Activated T-cell treated with anti-CD3 and anti-CD28 coated beads, Interleukin-2, amount 50 U/mL, for 24 hours (primary cell): ENCODE measurements at places on chromosomes 4 and X.

GRCh38 chr4:148261848-148262247 is 180.4 kb downstream of the NR3C2 start:
- DNase-seq: no peak
- peaks cover 24% of the 10 kb centered on the region for H3K4me1 ChIP-seq
- H3K4me3 ChIP-seq: no peak overlapping the region
- peaks cover 22% of the 10 kb centered on the region for H3K36me3 ChIP-seq
- H3K27me3 ChIP-seq: no peaks in the 10 kb centered on the region

- peaks cover 17% of the 10 kb centered on the region for H3K4me1 ChIP-seq
- H3K27ac ChIP-seq: no peak overlapping the region
- no peak for DNase-seq
- no peaks in the 10 kb centered on the region for H3K27me3 ChIP-seq
- no peak overlapping the region for H3K4me3 ChIP-seq
These were observed 82.4 kb upstream of the RBPJ start for GRCh38 chr4:26238426-26238777.

DNA sequence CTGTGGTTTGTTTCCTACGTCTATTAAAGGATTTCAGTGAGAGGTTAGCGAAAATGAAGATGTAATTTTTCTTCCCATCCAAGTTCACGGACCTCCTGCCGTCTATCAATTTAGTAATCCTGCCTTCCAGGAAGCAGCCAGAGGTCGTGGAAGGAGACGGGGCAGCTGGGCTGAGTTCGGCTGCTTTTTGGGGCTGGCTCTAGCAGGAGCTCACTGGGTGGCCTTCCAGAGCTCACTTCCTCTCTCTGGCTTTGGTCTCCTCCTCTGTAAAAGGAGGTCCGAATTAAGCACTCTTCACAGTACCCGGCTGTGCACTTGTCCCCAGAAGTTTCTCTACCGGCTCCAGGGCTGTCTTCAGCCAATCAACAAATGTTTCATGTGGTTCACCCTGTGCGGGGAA is 295.4 kb downstream of the BCOR start:
- H3K36me3 ChIP-seq: no peaks in the 10 kb centered on the region
- H3K4me1 ChIP-seq: peaks cover 20% of the 10 kb centered on the region
- H3K27me3 ChIP-seq: peaks cover 26% of the 10 kb centered on the region
- H3K27ac ChIP-seq: no peak overlapping the region

DNA sequence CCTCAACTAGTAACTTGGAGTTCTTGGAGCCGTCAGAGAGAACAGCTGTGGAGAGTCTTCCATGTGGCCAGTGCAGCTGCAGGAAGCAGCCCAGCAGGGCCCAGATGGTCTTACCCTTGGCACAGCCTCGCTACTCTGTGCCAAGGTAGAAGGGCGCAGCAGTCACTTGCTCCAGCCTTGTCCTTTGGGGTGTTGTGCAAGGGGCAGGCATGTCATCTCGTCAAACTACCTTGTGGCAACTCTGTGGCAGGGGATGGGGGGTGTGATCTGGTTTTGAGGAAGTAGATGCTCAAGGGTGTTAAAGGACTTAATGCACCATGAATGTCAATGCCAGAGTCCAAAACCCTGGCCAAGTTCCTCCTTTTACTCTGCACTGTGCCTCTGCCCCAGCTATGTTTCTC is 34.2 kb upstream of the TBC1D14 start:
- H3K27ac ChIP-seq: no peak overlapping the region
- H3K4me3 ChIP-seq: no peak overlapping the region
- peaks cover 86% of the 10 kb centered on the region for H3K36me3 ChIP-seq

DNA sequence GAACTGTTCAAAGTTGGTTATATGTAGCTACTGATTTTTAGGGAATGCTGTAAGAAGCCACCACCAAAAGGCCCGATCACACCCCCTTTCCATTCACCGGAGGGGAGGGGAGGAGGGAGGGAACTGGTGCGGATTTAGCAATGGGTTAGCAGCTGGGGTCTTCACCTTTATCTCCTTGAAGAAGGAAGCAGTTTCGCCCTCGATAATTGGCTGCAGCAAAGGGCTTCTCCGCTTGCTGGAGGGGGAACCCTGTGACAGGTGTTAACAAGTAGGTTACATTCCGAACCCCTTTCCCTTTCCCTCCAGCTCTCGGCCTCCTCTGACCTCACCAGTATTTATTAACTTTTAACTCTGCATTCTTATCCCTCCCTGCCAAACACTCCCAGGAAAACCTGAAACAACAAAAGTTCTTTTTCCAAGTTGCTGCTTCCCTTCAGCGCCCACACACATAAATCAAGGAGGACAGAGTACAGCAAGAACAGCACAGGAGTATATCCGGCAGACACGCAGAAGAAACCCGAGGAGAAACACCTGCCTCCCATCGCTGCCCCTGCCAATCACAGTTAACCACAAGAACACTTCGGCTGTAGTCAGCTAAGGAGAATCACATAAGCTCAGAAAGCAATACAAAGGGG is 39.8 kb upstream of the NAP1L5 start:
- DNase-seq: peak; percentile 36
- H3K4me1 ChIP-seq: peaks cover 23% of the 10 kb centered on the region
- H3K27me3 ChIP-seq: no peaks in the 10 kb centered on the region

GRCh38 chr4:94284889-94285288 is 57.7 kb downstream of the HPGDS start:
- no peak overlapping the region for H3K4me3 ChIP-seq
- DNase-seq: no peak
- no peak overlapping the region for H3K27ac ChIP-seq
- peaks cover 82% of the 10 kb centered on the region for H3K36me3 ChIP-seq
- H3K27me3 ChIP-seq: no peaks in the 10 kb centered on the region
- no peaks in the 10 kb centered on the region for H3K4me1 ChIP-seq

DNA sequence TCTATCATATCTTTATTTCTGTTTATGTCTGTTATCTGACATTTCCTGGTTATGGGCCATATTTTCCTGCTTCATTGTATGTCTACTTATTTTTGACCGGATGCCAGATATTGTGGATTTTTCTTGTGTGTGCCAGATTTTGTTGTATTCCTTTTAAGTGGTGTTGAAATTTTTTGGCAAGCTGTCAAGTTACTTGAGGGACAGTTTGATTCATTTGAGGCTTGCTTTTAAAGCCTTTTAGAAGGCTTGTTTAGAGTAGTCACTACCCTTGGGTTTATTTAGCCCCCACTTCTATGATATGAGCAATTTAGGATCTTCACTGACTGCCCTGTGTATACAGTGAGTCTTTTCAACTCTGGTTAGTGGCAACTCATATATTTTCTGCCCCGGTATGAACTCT is 29.2 kb upstream of the NPY2R start:
- no peaks in the 10 kb centered on the region for H3K27me3 ChIP-seq
- H3K27ac ChIP-seq: no peak overlapping the region
- no peaks in the 10 kb centered on the region for H3K4me1 ChIP-seq
- H3K4me3 ChIP-seq: no peak overlapping the region
- no peaks in the 10 kb centered on the region for H3K36me3 ChIP-seq
- DNase-seq: no peak

DNA sequence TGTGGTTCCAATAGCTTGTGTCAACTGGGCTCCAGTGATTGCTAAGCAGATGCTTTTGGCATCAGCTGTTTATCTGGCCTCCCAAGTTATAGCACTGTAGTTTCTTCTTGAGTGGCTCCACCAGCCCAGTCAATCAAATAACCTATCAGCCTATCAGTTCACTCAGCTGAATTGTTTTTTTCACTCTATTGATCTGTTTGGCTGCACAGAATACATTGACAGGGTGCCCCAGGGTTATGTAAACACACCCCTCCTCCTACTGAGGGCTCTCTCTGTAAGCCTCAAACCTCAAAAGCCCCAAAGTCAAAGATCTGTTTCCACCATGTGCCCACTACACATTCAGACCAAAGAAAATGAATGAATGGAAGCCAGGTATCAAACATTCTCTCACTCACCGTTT is 214.0 kb downstream of the HS6ST2 start:
- H3K4me1 ChIP-seq: peaks cover 11% of the 10 kb centered on the region
- no peak for DNase-seq
- H3K4me3 ChIP-seq: no peak overlapping the region
- H3K36me3 ChIP-seq: no peaks in the 10 kb centered on the region

DNA sequence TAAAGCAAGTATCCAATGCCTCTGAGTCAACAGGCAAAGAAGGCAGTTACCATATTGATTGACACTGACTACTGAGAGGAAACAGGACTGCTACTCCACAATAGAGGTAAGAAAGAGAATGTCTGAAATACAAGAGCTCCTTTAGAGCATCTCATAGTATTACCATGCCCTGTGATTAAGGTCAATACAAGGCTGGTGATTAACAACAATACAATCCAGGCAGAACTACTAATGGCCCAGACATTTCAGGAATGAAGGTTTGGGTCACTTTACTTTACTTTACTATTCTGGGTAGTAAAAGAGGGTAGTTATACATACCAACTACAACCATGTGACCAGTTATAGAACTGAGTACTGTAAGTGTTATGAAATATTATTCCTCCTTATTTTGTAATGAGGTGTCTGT is 44.5 kb downstream of the BRWD3 start:
- DNase-seq: no peak
- no peak overlapping the region for H3K4me3 ChIP-seq
- peaks cover 30% of the 10 kb centered on the region for H3K27me3 ChIP-seq
- peaks cover 36% of the 10 kb centered on the region for H3K4me1 ChIP-seq
- no peak overlapping the region for H3K27ac ChIP-seq

- no peak for DNase-seq
- no peaks in the 10 kb centered on the region for H3K36me3 ChIP-seq
- H3K4me3 ChIP-seq: no peak overlapping the region
- no peaks in the 10 kb centered on the region for H3K4me1 ChIP-seq
These were observed 42.0 kb downstream of the CBLL2 start for GRCh38 chrX:22314692-22315091.

DNA sequence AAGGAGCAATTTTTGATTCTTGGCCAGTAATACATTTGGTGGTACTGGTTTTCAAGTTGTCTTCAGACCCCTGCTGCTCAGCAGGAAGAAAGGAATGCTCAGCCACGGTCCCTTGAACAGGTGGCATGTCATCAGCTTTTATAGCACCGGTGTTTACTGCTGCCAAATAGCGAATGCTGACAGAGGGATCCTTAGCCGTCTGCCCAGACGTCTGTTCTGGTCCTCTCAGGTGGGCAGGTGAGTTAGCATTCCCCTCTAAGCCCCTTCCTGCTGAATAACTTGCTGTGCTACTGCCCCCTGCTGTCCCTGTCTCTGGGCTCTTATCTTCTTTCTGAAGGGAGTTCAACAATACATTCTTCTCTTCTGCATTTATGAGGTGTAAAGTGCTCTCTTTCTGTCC is 28.4 kb downstream of the BOD1L1 start:
- no peak overlapping the region for H3K27ac ChIP-seq
- H3K4me1 ChIP-seq: no peaks in the 10 kb centered on the region
- no peak overlapping the region for H3K4me3 ChIP-seq
- no peaks in the 10 kb centered on the region for H3K27me3 ChIP-seq

DNA sequence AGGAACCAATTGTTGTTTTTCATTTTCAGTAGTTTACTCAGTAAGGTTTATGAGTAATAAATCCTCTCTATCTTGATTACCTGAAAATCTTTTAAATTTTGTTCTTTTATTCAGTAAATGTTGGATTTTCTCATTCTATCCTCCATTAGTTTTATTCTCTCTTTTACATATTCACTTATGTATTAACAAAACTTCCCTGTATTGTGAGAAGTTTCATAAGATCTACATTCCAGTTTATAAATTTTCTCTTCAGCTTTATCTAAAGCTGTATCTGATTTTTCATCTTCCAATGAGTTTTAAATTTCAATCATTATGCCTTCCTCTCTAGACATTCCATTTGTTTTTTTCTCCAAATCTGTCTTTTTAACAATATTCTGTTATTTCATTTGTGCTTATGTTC is 310.2 kb downstream of the UNC5C start:
- H3K36me3 ChIP-seq: no peaks in the 10 kb centered on the region
- H3K27me3 ChIP-seq: no peaks in the 10 kb centered on the region
- no peak overlapping the region for H3K4me3 ChIP-seq
- no peaks in the 10 kb centered on the region for H3K4me1 ChIP-seq

DNA sequence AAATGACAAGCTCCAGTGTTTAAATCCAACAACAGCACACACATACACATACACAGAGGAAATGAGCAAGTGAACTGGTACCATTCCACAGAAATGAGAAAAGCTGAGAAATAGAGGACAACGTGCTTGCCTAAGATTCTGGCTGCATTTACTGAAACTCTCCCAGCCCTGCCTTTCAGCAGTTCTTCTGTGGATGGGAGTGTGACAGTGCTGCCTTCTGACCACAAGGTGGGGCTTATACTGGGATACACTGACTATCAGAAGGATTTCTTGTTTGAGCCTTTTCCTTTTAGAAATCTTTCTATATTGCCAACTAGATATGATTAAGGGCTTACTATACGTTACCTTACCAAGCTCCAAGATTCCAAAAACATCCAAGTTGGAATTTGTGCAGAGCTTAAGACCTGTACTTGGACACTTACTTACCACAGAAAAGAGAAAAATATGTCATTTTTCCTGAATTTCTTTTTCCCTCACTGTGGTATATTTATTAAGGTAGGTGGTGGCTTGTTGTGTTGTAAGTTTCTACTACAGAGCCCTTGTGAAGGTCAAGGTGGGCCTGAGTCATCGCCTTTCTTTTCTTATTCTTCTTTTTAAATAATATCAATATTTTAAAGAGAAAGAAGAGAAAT is 10.7 kb upstream of the CXCL8 start:
- H3K4me3 ChIP-seq: no peak overlapping the region
- H3K4me1 ChIP-seq: no peaks in the 10 kb centered on the region
- H3K27ac ChIP-seq: no peak overlapping the region

GRCh38 chr4:153234885-153235284 is 30.6 kb downstream of the TRIM2 start:
- H3K27ac ChIP-seq: no peak overlapping the region
- DNase-seq: no peak
- H3K27me3 ChIP-seq: no peaks in the 10 kb centered on the region
- H3K4me1 ChIP-seq: peaks cover 27% of the 10 kb centered on the region
- no peak overlapping the region for H3K4me3 ChIP-seq

DNA sequence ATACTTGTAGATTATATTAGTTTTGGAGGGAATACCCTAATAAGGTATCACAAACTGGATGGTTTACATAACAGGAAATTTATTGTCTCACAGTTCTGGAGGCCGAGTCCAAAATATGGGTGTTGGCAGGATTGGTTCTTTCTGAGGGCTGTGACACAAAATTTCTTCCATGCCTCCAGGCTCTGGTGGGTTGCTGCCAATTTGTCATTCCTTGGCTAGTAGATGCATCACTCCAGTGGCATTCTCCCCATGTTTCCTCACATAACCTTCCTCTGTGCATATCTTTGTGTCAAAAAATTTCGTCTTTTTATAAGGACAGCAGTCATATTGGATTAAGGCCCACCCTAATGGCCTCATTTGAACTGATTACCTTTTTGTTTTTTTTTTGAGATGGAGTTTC is 49.3 kb downstream of the APELA start:
- no peak overlapping the region for H3K4me3 ChIP-seq
- no peak for DNase-seq
- no peaks in the 10 kb centered on the region for H3K4me1 ChIP-seq
- H3K27me3 ChIP-seq: peaks cover 5% of the 10 kb centered on the region
- H3K36me3 ChIP-seq: no peaks in the 10 kb centered on the region

GRCh38 chr4:127421437-127421836 is 211.3 kb upstream of the INTU start:
- no peaks in the 10 kb centered on the region for H3K27me3 ChIP-seq
- H3K4me3 ChIP-seq: no peak overlapping the region
- no peak for DNase-seq
- H3K27ac ChIP-seq: no peak overlapping the region

GRCh38 chr4:41227902-41228301 is 13.6 kb upstream of the APBB2 start:
- no peak for DNase-seq
- no peaks in the 10 kb centered on the region for H3K36me3 ChIP-seq
- H3K4me1 ChIP-seq: no peaks in the 10 kb centered on the region
- H3K27ac ChIP-seq: no peak overlapping the region
- H3K27me3 ChIP-seq: peaks cover 10% of the 10 kb centered on the region
